HS-5 (cell line): ENCODE measurements at places on chromosomes 1 and 21.
A peak's percentile ranks its signal among the peaks of the same experiment; 100 is the strongest.

DNA sequence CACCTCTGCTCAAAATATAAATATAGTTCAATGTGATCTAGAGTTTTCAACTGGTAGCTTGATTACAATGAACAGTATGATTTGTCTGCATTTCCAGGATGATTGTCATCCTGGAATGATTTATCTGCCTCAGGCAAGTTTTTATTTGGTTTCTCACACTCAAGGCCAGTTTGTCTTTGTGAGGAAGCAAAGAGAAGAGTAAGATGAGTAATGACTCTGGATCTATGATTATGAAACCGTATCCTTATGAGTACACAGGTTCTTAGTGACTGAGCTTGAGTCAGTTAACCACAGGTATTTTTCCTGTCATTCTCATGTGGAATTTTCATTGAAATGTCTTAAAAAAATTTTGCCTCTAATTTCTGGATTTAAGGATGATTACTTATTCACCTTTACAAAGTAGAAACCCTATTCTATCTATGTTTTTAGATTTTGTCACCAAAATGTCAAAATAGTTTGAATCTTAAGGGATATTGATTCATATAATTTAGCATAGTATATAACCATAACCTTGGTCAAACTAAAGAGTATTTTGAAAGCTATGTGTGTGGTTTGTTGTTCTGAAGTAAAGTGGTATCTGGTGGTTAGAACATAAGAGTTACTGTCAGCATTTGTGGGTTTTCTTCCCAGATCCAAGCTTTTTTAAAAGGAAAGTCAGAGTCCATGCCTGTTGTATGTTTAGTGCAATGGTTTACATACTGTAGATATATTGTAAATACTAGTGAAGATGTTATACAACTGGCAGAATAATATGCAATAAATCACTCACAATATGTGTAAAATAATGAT lies 145.0 kb downstream of the RASAL2 start:
- DNase-seq = peak; percentile 98

DNA sequence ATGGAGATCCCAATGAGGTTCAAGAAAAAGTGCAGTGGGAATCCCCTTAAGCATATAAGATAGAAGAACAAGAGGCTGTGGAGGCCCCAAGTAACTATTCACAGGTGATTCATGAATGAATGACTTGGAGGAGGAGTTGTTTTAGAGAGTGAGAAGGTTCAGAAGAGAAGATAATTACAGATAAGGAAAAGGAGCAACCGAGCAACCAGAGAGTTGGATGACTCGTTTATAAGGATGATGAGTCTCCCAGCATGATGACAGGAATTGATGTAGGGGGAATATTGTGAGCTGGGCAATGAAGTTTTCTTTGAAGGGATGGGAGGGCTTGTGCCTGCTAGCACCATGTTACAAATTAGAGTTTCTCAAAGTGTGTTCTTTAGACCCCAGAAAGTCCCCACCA lies 9.8 kb downstream of the C8A start:
- peak; percentile 16 for DNase-seq

DNA sequence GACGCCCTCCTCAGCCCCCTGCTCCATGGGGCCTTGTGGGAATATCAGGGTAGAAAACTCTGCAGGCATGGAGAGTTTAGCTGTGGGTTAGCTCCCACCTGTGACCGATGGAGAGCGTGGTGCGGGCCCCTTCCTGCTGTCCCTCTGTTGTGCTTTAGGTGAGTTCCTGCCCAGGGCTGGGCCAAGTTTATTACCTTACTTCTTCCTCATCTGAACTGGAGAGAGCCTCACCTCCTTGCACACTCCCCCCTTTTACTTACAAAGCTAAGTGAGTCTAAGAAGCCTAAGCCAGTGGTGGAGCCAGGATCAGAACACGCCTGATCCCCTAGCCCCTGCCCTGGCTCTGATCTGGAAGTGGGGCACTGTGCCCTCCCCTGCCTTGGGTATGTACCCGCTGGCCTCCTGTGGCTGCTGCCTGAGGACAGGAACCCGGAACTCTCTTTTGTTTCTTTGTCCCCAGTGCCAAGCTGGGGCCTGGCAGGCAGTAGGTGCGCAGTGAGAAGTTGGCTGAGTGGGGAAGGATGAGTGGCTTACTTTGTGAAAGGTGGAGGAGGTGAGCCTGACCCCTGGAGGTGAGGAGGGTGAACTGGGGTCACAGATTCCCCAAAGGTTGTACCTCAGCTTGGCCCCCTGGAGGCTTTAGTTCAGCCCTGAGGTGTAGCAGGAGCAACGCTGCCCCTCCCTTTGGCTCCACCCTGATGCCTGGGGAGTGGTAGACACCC lies 32.9 kb downstream of the ARHGEF10L start:
- DNase-seq = no peak

GRCh38 chr1:203760506-203760905 lies 4.5 kb upstream of the LAX1 start:
- no peak for DNase-seq

GRCh38 chr1:111227851-111228747 lies 586 bp downstream of the CHI3L2 start:
- no peak for DNase-seq

- no peak for DNase-seq
These were observed 1.6 kb downstream of the PIK3CD start for GRCh38 chr1:9653210-9653490.

- DNase-seq = no peak
These were observed 461.2 kb upstream of the RUNX1 start for GRCh38 chr21:35510294-35510693.

- no peak for DNase-seq
These were observed 7.8 kb downstream of the DIPK1A start for GRCh38 chr1:92953491-92953890.

- no peak for DNase-seq
These were observed 39.4 kb upstream of the BCL10 start for GRCh38 chr1:85315789-85316188.

GRCh38 chr1:155296661-155297060 lies 4.6 kb downstream of the PKLR start:
- DNase-seq = no peak

- no peak for DNase-seq
These were observed 24.9 kb upstream of the NHLH2 start for GRCh38 chr1:115865704-115866380.

GRCh38 chr1:1618396-1619068 lies 3.2 kb downstream of the MIB2 start:
- no peak for DNase-seq

- peak; percentile 74 for DNase-seq
These were observed 55.3 kb downstream of the CDC7 start for GRCh38 chr1:91555821-91556531.

GRCh38 chr1:45925728-45926287 lies 122.4 kb downstream of the MAST2 start:
- no peak for DNase-seq

- DNase-seq = no peak
These were observed 11.8 kb upstream of the SERINC2 start for GRCh38 chr1:31401241-31401640.

DNA sequence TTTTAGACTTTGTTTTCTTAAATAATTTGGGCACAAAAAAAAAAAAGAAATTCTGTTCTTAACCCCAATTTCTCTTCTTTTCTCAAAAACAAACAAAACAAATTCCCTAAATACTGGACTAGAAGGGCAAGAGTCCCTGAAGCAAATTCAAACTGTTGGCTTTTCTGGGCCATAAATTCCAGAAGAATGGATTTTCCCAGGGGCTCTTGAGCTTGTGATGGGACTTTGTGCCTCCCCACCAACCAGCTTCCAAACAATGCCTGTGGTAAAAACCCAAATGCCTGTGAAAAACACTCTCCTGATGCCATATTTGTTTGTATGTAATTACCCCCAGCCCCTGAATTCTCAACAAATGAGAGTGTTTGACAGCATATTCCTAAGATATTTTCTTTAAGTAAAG lies 55.4 kb downstream of the SGIP1 start:
- DNase-seq = no peak

DNA sequence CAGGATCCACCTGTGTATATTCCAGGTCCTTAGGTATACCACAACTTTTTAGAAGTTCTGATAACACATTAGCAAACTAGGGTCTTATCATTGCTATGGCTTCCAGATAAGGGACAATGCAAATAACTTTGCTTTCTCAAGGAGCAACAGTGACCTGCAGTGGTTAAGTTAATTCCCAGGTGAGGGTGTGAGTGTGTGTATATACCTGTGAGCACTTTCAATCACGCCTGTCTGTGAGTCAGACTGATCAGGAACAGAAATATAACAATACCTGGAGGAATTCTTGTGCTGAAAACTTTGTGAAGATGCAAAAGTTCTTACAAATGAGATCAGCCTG lies 317.0 kb downstream of the PAPPA2 start:
- DNase-seq = no peak

DNA sequence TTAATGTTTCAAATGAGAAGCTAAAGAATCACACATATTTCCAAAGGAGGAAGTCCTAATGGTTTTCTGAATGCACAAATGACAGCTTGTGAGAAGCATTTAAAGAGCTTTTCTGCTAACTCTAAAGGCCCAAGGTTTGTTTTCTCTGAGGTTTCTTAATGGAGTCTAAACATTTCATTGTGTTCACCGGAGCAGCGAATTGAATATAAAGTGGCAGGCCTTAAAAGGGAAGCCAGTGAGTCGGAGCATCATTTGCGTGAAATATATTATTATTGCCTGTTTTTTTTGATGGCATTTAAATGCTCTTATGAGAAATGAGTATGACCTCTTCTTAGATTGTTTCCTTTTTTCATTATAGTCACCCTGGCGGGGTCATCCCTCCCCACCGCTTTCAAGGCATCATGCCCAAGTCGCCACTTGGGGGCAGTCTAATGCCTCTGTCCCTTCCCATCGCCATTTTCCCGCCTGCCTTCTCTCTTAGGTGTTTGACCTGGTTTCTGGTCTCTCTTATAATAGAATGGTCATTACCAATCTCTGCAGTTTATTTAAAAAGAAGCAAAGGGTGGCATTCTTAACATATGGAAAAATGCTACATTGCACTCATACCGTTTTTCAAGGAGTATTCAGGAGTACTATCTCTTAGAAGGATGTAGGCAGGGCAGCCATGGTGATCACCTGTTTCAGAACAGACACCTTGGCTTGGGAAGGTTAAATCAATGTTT lies 25.3 kb upstream of the OVAAL start:
- no peak for DNase-seq

- peak; percentile 98 for DNase-seq
These were observed 6.2 kb upstream of the ANKRD35 start for GRCh38 chr1:145891587-145892485.

- DNase-seq = no peak
These were observed 175.7 kb downstream of the PSMG1 start for GRCh38 chr21:39007532-39007931.

DNA sequence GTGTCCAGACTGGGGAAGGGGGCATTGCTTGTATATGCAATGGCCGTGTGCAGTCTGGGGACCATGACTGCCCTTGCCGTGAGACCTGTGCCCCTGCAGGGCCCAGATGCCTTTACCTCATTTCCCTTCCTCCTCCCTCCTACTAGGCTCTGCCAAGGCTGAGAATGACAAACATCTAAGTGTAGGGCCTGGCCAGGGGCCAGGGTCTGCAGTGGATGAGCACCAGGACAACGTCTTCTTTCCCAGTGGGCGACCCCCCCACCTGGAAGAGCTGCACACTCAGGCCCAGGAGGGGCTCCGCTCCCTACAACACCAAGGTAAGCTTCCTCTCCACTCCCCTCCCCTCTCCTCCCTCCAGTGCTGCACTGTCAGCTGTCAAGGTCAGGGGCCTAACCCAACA lies 49.5 kb downstream of the YARS1 start:
- DNase-seq = no peak

- no peak for DNase-seq
These were observed 62.6 kb upstream of the CLDN14 start for GRCh38 chr21:36542312-36543101.

DNA sequence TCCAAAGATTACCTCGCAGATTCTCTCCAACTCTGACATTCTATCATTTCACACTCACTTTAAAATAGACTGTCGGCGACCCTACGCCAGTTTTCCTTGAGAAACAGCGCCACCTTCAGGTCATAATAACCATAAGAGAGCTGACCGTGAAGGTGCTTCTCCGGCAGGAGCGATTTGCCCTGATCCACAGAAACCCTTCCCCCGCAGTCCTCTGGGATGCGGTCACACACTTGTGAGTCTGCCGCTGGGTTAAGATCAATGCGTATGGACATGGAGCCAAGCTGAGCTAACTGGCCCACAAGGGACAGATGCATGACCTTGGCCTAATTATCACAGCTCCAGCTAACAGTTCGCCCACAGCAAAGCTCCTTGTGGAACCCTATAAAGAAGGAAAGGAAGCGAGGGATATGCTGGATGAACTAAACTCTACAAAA lies 32.8 kb upstream of the IFNAR2 start:
- peak; percentile 28 for DNase-seq

GRCh38 chr1:37752583-37753471 lies 12.1 kb downstream of the EPHA10 start:
- no peak for DNase-seq

GRCh38 chr1:182350839-182351238 lies 40.8 kb downstream of the GLUL start:
- DNase-seq = no peak

GRCh38 chr1:199362996-199363395 lies 664.5 kb upstream of the NR5A2 start:
- DNase-seq = no peak

- DNase-seq = no peak
These were observed 3.6 kb downstream of the NIBAN1 start for GRCh38 chr1:184970691-184971161.

GRCh38 chr1:96641282-96641681 lies 80.3 kb upstream of the PTBP2 start:
- no peak for DNase-seq

GRCh38 chr1:175270361-175270760 lies 77.8 kb upstream of the KIAA0040 start:
- DNase-seq = no peak

- DNase-seq = no peak
These were observed 6.2 kb downstream of the EDN2 start for GRCh38 chr1:41478118-41478748.

GRCh38 chr1:214623430-214623829 lies 20.4 kb downstream of the CENPF start:
- DNase-seq = no peak

DNA sequence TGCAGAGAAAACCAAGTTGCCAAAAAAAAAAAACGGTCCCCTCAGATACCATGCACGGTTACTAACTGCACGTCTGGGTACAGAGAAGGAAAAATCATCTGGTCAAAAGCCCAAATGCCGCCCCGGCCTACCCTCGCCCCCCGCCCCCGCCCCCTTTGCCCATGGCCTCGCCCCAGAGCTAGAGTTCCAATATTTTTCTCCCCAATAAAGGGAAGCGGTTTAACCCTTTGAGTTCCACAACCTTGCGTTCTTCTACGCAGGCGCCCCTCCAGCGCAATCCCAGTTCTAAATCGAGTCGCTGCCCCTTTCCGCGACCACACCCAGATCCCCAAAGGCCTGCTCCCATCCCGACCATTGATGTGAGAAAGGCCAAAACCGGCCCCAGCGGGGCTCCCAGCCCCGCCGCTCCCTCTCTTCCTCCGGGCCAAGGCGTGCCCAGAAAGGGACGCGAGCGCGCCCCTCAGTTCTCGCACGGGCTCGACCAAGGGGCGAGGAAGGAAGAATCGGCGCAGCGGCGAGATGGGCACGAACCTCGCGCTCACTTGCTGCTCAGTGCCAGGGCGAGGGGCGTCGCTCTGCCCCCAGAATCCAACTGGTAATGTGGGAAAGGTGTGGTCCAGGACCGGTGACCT lies 797 bp downstream of the WDR47 start:
- DNase-seq = no peak
